ENCODE measurements at places on chromosomes 12 and 14.
A peak's percentile ranks its signal among the peaks of the same experiment; 100 is the strongest.

GRCh38 chr12:40515041-40515816 lies 177.0 kb upstream of the CNTN1 start:
- no peak for DNase-seq

DNA sequence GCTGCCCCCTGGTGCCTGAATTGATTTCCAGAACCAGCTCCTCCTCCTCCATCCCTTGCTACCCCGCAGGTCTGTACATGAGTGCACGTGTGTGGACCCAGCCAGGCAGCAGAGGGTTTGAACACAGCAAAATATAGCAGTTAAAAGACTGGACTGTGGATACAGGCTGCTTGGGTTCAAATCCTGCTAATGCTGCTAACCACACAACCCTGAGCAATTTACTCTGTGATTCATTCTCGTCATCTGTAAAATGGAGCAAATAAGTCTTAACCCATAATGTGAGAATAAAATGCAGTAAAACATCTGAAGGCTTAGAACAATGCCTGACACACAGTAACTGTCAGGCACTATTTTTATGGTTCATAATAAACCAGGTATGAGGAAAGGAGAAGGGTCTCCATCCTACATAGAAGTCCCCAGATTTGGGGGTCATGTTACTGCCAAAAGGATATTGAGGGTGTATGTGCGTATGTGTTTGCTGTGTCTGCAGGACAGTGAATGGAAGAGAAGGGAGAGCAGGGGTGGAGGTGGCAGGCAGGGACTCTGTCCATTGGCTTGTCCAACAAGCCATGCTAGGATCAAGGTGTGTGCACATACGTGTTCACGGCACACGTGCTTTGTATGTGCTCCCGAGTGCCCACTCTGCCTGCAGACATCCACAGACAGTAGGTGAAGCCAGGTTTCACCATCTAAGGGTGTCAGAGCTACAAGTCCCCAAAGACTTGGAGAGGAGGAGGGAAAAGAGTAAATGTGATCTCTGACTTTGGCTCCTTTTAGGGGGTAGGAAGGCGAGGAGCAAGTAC lies 1.5 kb upstream of the STAT6 start:
- DNase-seq, result peak; percentile 67

GRCh38 chr12:127886827-127887226 lies 380.1 kb upstream of the TMEM132C start:
- DNase-seq, result no peak

- DNase-seq, result peak; percentile 59
Observed at GRCh38 chr12:129911428-129912049, 7.7 kb upstream of the TMEM132D start.

DNA sequence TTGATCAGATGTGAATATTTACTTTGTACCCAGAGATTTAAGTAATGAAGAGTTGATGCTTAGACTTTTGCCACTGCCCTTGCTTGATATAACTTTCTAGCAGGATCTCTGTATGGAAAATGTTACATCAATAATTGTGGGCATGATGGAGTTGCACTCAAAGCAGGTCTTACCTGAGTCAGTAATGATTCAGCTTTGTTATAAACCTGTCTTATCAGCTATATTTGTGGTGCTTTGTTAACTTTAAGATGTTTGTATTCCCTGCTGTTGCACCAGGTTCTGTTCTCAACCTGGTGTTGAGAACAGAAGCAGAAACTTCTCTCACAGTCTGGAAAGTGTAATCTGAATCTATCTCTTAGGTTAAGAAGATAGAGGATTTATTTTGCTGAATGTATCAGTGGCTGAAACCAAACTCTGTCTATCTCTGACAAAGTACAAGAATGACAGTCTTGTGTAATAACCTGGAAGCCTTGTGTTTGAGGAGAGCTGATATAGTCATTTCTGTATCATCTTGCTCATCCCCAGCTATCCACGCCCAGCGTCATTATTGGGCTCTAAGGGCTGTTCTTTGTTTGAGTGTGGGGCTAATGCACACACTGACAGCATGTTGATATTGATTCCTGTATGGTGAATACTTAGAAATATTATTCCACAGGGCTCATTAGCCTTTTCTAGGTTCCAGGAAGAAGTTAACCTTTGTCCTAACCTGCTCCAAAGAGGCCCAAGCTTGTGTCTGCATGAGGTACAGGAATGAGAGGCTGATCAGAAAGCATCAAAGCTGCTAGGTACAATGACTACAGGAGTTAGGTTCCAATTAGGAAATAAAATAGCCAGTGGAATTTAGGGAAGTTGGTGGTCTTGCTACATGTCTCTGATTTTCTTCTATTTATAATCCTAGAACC lies 3.6 kb downstream of the AKAP6 start:
- DNase-seq, result no peak

GRCh38 chr12:108589028-108589839 lies 8.7 kb downstream of the TMEM119 start:
- DNase-seq, result no peak

- DNase-seq, result peak; percentile 13
Observed at GRCh38 chr12:25924491-25925001, 33.9 kb upstream of the RASSF8 start.

GRCh38 chr14:95140060-95140858 lies 17.1 kb downstream of the DICER1 start:
- DNase-seq, result no peak

DNA sequence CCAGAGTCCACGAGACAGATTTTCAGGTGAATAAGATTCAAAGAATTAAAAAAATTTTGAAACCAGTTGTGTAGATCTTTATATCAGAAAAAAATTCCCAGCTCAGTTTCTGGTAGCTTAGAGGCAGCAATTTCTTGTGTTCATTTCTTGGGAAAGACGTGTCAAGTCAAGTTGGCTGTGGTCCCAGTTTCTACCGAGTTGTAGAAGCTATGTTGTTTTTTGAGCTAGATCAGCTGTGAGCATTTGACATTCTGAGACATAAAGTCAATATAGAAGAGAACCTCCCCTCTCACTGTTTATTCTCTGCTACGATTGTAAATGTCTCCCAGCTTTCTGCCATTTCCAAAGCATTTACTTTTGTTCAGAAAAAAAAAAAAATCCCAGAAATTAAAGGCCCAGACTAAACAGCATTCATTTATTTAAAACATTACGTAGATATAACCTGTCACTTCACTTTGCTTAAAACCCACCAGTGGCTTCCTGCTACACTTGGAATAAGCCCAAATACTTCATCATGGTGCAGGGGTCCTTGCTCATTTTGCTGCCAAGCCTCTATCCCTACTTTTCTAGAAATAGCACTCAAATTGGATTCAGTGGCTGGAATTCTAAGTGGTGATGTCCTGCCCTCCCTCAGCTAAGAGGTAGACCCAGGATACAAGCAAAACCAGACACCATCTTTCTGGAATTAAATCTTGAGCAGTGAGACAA lies 20.6 kb upstream of the PYGL start:
- DNase-seq, result peak; percentile 14

- DNase-seq, result no peak
Observed at GRCh38 chr14:56474419-56475022, 105.1 kb upstream of the TMEM260 start.

DNA sequence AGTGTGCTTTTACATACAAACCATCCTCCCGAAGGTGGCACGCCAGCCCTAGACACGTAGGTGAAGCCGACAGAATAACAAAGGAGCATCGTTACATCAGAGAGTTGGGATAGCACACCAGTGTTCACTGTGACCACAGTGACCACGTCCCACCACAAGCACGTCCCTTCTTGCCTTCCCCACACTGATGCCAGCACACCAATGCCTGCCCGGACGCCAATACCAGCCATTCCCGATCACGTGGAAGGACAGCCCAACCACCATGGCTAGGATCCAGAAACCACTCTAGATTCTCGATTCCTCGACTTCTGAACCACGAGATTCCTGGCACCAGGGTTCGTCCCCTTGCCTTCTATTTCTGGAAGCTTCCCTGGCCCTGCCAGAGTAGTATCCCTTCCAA lies 48.0 kb upstream of the GPR68 start:
- DNase-seq, result no peak

DNA sequence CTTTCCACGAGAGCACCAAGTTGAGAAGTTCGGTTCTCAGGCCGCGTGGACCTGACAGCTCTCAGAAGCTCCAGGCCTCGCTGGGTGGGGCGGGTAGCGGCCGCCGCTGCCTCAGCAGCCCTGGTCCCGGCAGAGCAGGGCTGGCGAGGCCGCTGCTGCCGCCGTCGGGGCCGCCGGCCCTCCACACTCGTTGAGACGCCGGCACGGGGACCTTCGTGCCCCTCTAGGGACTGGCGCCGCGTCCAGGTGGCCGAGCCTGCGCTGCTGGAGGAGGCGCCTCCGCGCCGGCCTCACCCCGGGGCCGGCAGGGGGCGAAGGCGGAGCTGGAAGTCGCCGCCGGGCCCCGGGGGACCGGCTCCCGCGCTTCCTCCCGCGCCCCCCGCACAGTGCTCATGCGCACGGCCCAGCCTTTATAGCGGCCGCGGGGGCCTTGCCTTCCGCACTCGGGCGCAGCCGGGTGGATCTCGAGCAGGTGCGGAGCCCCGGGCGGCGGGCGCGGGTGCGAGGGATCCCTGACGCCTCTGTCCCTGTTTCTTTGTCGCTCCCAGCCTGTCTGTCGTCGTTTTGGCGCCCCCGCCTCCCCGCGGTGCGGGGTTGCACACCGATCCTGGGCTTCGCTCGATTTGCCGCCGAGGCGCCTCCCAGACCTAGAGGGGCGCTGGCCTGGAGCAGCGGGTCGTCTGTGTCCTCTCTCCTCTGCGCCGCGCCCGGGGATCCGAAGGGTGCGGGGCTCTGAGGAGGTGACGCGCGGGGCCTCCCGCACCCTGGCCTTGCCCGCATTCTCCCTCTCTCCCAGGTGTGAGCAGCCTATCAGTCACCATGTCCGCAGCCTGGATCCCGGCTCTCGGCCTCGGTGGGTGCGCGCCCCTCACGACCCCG lies at the start of gene COCH:
COCH (plus strand) TSS at position 440 of the 879 bp plus-strand sequence; CDS start at position 820, 380 bp downstream.
- no peak for DNase-seq

DNA sequence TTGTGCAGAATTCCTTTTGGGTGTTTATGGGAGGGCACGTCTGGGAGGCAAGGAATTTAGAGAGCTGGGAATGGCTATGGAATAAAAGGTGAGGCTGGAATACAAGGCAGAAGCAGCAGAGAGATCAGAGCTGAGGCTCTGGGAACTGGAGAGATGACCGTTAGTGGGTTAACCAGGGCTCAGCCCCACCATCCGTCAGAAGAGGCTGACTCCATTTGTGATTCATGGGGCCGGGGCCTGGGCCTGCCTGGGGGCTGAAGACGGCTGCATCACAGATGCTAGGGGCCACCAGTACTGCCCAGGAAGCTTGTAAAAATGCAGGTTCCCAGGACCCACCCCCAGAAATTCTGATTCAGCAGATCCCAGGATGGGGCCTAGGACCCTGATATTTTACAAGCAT lies 398.1 kb downstream of the MED13L start:
- DNase-seq, result no peak

DNA sequence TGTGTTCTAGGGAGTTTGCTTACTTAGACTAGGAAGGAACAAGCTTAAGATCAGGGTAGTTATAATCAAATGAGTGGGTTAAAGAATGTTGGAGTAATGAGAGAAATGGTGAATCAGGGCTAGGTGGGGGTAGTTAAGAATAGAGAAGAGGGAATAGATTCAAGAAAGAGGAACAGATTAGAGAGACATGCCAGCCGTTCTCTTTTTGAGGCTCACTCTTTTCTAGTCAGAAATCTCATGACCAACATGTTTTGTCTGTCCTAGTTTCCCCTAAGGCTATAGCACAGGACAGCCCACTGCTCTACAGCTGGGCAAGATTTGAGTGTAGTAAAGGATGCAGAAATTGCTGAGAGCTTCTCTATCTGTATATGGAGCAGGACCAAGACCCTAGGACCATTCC lies 258.4 kb downstream of the AKAP6 start:
- DNase-seq, result no peak

DNA sequence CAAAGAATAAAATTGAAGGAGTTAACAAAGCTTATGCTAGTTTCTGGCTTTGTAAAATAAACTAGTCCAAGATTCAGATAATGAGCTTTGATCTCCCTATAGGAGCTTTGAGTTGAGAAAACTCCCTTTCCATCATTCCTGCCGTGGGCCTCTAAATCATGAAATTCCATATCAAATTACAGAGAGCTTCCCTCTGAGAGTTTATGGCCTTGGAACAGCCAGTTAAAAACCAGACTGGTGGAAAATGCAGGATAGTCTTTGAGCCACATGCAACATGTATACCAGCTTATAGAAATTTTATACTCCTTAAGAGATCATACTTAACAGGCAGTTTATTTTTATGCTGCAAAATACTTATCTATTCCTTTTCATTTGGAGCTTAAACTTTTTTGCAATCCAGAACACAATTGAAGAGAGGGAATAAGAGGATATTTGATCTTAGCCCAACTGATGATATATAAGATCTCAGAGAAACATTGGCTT lies 175.8 kb upstream of the ATP2B1 start:
- no peak for DNase-seq

DNA sequence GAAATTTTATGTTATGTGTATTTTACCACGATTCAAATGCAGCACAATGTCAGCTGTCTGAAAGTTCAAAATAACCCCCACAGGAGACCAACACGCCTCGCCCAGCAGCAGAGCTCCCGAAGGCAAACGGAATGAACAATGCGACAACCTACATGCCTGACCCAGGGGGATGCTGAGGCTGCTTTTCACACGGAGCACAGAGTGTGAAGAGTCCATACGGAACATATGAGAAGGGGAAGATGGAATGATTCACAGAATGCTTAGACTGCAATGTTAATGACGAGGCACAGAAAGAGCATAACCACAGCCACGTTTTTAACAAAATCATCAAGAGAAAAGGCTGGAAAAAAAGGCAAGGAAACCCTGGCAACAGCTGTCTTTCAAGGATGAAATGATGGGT lies 22.6 kb downstream of the ZFYVE21 start:
- DNase-seq, result no peak

DNA sequence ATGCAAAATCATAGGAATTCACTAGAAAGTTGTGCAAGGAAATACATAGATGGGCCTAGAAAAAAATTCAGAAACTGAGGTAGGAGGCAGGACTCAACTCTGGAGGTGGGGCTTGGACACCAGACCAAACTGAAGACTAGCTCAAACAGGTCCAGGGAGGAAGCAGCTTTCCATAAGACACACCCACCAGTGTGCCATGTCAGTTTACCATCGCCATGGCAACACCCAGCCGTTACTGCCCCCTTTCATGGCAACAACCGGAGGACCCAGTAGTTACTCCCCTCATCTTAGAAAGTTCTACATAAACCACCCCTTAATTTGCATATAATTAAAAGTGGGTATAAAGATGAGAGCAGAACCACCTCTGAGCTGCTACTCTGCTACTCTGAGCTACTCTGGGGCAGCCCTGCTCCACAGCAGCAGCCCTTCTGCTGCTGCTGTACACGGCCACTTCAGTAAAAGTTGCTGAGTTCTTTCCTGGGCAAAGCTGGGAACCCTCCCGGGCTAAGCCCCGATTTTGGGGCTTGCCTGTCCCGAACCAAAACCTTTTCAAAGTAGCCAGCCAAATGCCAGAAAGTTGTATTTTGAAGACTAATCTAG lies 30.8 kb upstream of the NINJ2 start:
- DNase-seq, result no peak

DNA sequence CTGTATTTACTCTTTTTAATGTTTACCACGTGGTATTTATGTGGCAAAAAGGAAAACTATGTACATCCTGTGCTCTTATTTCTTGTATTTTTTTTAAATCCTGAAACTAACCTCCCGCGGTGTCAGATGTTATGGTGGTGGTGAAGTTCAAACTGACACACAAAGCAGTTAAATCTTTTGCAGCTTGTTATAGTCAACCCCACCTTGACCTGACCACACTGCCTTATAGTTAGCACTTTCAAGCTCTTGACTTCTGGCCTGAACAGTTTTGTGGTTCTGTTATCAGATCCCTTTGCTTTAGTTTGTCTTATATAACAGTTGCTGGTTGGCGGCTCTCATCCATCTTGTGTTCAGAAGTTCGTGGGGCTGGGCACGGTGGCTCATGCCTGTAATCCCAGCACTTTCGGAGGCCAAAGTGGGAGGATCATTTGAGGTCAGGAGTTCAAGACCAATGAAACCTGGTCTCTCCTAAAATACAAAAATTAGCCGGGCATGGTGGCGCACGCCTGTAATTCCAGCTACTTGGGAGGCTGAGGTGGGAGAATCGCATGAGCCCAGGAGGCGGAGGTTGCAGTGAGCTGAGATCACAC lies 2.1 kb downstream of the UNG start:
- DNase-seq, result no peak

Measured in H54 (cell line).